ENCODE measurements at places on chromosomes 16 and 17.

GRCh38 chr17:75619506-75620431 lies 13.5 kb upstream of the SMIM5 start:
- no peak for DNase-seq

- DNase-seq, result no peak
Observed at GRCh38 chr17:3613124-3613523, 3.9 kb upstream of the TRPV1 start.

DNA sequence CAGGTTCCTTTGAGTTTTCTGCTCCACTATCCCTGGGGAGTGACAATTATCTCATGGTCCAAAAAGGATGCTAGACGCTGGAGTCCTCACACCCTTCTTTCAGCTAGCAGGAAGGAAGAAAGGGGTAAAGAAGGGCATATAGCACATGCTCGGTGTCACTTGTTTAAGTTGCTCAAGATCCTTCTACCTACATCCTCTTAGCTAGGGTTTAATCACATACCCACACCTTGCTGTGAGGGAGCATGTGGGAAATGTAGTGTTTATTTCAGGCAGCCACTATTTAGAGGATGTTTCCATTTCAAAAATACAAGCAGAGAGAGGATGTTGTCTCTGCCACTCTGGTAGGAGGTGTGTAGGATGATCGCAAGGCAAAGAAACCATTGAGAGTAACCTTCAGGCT lies 4.5 kb downstream of the PRKCB start:
- DNase-seq, result no peak

- DNase-seq, result no peak
Observed at GRCh38 chr16:12881740-12882139, 19.7 kb upstream of the SHISA9 start.

- DNase-seq, result no peak
Observed at GRCh38 chr17:4744999-4745969, 5.6 kb upstream of the CXCL16 start.

DNA sequence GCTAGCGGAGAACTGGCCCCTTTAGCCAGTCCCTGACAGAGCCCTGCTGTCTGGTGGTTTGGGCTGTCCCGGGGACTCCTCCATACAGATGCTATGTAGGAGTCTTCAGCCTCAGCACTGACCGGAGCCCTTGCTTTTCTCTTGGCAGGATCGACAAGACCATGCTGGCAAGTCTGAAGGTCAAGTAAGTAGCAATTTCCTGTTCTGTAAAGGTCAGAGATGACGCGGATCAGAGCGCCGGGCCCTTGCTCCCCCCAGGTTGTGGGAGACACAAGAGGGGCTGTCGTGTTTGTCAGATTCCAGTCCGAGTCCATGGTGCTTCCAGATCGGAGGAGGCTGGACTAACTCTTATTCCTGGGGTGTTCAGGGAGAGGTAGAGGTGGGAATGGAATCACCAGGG lies 4.1 kb downstream of the RAP1GAP2 start:
- no peak for DNase-seq

DNA sequence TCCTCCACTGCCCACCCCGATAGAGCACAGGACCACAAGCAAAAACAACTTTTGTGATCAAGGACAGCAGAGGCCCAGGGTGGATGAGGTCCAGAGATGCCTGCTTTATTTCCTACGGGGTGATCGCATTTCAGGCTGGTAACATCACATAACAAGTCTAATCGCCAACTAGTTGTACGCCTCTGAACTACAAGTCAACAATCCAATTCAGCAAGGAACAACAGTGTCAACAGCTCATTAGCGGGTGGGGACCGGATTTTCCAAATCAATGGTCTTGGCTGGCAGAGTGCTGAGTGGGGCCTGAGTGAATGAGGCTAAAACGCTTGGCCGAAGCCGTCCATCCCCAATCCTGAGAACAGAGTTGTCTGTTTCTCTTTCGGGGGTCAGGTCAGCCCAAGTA lies 17.1 kb downstream of the MRM3 start:
- DNase-seq, result no peak

DNA sequence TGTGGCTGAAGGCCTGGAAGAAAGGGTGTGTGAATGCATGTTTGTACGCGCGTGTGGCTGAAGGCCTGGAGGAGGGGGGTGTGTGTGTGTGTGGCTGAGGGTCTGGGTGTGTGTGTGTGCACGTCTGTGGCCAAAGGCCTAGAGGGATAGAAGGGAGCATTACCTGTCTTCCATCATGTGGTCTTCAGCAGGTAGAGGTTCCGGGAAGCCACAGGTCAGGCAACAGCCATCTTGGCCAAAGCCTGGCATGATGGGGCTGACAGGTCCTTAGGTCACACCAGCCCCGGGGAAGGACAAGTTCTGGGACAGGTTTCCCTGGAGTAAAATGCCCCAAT lies 5.2 kb downstream of the LITAFD start:
- DNase-seq, result no peak

GRCh38 chr16:64580558-64580957 lies 541.3 kb downstream of the CDH11 start:
- DNase-seq, result no peak

GRCh38 chr17:76353004-76353598 lies 615 bp downstream of the PRPSAP1 start:
- no peak for DNase-seq

- DNase-seq, result no peak
Observed at GRCh38 chr17:77742579-77742978, 215.9 kb upstream of the TNRC6C start.

- no peak for DNase-seq
Observed at GRCh38 chr17:46190763-46191162, 2.5 kb downstream of the KANSL1 start.

GRCh38 chr17:72408641-72409040 lies 287.8 kb downstream of the SOX9 start:
- DNase-seq, result no peak

DNA sequence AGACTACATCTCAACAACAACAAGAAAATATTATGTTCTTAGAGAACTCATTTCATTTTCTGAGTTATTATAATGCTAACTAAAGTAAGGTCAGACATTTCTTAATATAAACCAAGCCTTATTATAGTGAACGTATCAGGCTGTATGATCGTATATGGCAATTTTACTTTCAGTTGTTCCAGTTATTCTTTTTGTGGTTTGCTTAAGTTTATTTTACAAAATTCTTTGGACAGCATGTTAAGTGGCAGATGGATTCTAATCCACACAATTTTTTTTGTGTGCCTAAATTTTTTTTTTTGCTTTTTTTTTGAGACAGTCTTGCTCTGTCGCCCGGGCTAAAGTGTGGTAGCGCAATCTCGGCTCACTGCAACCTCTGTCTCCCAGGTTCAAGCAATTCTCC lies 59.0 kb downstream of the VMP1 start:
- DNase-seq, result no peak

DNA sequence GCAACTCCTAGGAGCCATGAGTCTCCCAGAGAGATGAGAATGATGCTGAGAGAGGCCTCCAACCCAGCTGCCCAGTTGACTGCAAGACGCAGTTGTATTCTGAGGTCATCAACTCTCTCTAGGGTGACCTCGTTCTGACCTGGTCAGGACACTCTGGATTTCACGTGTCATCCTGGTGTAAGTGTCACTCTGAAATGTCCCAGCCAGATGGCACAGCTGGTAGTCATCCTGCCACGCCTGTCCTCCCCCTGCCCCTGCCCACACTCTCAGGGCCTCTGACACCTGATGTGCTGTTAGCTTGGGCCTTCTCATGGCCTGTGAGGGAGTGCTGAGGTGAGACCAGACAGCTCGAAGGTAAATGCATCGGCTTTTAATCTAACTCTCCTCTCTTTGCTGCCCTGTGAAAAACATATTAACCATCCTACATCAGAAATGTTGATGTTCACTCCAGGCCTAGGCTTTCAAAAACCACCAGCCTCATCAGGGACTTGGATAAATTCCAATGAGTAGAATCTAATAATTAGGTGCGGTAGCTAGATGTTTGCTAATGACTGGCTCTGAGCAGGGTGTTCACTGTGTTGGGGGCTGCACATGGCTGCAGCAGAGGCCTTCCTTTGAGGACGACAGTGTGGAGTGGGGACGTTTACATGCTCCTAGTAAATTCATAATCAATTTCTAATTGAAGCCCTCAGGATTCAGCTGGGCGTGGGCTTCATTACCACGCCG lies 13.8 kb downstream of the MLYCD start:
- DNase-seq, result no peak

DNA sequence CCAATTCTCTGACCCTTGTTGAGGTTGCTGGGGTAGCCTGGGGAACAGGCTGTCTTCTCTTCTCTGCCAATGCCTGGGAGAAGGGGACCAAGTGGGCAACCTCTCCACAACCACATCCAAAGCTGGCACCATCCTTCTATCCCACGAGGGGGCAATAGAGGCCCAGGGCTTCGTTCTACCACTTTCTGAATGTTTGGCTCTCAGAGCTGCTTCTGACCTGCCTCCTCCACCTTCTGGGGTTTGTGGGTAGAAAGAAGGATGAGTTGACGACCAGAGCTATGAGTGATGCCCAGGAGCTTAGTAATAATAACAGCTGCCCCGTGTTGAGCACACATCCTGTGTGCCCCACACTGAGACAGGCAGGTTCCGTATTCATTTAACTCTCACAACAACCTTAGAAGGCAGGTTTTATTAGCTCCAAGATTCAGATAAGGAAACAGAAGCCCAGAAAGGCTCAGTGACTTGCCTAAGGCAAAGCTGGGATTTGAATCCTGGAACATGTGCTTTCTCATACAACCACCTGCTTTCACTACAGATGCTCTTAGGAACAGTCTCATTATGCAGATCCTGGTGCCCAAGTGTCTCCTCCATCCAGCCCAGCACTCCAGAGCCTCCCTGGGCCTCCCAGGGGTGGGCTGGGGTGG lies 11.1 kb downstream of the TSPOAP1 start:
- DNase-seq, result no peak

- no peak for DNase-seq
Observed at GRCh38 chr17:66790501-66791061, 44.3 kb upstream of the CACNG5 start.

GRCh38 chr17:19278729-19279128 lies 41.6 kb downstream of the EPN2 start:
- no peak for DNase-seq

DNA sequence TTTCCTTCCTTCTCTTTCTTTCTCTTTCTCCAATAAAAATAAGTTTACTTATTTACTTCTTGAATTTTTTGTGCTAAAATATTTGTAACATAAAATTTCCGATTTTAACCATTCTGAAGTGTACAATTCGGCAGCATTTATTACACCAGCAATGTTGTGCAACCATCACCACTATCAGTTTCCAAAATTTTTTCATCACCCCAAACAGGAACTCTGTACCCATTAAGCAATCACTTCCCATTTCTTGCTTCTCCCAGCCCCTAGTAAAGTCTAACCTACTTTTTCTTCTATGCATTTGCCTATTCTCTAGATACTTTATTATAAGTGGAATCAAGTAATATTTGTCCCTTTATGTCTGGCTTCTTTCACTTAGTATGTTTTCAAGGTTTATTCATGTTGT lies 2.5 kb upstream of the HP start:
- no peak for DNase-seq
